Stimulated activated CD4-positive, alpha-beta T cell treated with anti-CD3 and anti-CD28 coated beads, Interleukin-15, amount 100 ng/mL, for 1 hour (primary cell): ENCODE measurements at places on chromosomes 3 and 15.

GRCh38 chr15:27234593-27234992 lies 263.6 kb downstream of the GABRG3 start:
- no peak for DNase-seq

- DNase-seq: no peak
Measured at GRCh38 chr3:188090620-188091309, 63.2 kb upstream of the LPP start.

GRCh38 chr3:69855436-69856162 lies 116.3 kb downstream of the MITF start:
- no peak for DNase-seq

- no peak for DNase-seq
Measured at GRCh38 chr3:94092086-94092485, 29.2 kb downstream of the NSUN3 start.

DNA sequence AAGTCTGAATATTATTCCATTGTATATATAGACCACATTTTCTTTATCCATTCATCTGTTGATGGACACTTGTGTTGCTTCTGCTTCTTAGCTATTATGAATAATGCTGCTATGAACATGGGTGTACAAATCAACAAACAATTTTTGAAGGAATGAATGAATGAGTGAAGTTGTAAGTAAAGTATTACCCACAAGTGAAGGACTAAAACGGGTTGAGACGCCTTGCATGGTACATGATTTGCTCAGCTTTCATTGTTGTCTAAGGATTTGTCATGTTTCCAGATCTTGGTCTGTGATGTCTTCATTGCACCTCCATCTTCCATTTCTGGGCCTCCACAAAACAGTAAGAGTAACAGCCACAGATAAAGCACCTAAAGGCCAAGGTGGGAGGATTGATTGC lies 20.5 kb downstream of the IFT122 start:
- DNase-seq: no peak

- DNase-seq: no peak
Measured at GRCh38 chr3:105444725-105445124, 78.0 kb downstream of the ALCAM start.

DNA sequence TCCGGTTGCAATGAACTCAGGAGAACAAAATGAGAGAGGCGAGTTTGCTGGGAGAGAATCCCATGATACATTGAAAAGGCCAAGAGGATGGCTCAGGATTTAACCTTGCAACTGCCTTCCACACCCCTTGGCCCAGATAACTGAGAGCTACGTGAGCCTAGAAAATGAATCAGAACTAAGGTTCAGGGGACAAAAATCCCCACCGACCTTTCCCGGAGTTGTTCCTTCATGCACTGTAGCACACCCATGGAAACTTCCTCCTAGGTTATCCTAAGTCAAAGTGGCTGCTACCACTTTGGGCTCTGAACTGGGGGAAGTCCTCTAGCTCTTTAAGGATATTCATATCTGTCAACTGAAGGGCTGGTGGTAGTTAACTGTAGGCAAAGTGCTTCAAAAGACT lies 58.3 kb upstream of the SLC4A7 start:
- DNase-seq: no peak
